ELF-1 (cell line): ENCODE measurements at places on chromosomes 16 and 17.
A peak's percentile ranks its signal among the peaks of the same experiment; 100 is the strongest.

GRCh38 chr16:48434653-48435317 lies 49.6 kb upstream of the SIAH1 start:
- no peak for DNase-seq

GRCh38 chr16:21524068-21524751 lies 75.2 kb upstream of the METTL9 start:
- DNase-seq, result peak; percentile 53

DNA sequence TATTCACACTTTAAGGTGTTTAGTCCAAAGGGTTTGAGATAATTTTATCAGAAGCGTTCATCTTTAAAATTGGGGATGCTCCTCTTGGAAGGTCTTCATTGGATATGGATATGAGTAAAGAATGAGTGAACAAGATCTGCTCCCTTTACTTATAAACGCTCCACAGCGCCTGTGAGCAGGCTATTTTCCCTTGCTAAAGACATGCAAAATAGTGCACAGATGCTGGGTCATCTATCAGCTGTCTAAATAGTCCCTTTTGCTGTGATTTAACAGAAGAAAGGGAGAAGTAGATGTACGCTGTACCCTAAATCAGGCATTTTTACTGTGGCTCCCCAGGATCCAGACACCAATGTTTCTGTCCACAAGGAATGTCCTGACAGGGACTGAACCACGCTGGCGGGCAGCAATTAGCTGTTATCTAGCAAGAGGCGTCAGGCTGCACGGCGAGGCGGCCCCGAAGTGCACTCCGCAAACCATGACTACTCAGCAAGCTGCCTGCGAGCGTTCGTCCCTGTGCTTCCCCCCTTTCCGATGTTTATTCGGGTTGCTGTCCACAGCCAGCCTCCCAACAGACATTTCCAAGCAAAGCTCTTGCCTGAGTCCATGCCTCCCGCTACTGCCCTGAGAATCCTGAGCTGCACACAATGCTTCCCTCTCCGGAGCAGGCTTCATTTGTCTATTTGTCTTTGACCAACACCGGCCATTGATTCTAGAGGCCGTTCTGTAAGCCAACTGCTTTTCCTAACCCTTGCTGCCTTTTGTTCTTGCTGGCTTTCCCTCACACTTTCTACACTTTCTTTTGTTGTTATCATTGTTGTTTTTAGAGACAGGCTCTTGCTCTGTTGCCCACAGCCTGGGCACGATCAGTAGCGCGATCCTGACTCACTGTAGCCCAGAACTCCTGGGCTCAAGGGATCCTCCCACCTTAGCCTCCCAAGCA lies 55.7 kb upstream of the CNEP1R1 start:
- peak; percentile 79 for DNase-seq

- DNase-seq, result no peak
Observed at GRCh38 chr17:82457073-82457928, 1.2 kb upstream of the NARF start.

DNA sequence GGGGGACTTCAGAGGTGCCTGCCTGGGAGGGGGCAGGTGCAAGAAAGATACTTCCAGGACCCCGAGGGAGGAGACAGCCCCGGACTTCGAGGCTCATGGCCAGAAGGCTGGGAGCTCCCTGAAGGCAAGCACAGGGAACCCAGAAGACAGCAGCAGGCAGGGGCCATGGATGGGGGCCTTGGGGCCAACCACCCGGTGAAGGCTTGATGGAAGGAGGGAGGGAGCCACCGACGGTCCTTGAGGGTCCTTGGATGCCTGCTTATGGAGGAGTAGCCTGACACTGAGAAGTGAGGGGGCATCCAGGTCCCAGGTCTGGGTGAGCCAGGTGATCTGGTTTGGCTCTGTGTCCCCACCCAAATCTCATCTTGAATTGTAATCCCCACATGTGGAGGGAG lies 89.7 kb downstream of the SEC14L1 start:
- no peak for DNase-seq

DNA sequence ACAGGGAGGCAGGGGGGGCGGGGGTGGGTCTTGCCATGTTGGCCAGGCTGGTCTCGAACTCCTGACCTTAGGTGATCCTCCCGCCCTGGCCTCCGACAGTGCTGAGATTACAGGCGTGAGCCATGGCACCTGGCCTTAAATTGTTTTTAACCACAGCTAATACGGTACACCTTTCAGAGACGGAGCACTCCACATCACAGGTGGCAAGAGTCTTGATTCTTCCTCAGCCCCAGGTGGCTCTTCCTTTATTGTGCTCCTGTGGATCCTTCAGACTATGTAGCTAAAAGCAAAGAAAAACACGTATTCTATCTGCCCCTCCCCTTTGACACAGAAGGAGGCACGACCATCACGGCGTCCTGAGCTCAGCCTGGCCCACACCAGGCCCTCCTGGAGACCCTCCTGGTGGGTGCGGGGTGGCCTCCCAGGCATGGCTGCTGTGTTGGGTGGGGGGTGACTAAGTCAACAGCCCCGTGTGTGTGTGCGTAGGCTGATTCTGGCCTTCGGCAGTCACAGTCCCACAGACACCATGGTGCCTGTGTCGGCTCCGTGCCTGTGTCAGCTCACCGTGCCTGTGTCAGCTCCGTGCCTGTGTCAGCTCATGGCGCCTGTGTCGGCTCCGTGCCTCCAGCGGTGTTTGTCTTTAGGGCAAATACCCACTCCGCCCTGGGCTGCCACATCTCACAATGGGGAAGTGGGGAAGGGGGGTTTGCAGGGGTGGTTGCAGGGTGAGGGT lies 10.8 kb upstream of the SECTM1 start:
- no peak for DNase-seq

GRCh38 chr17:8189041-8189710 lies 804 bp downstream of the BORCS6 start:
- DNase-seq, result peak; percentile 35
